ENCODE measurements at places on chromosomes 4 and X.
A peak's percentile ranks its signal among the peaks of the same experiment; 100 is the strongest.

- DNase-seq = no peak
These were observed 689 bp upstream of the OGT start for GRCh38 chrX:71532078-71532752.

DNA sequence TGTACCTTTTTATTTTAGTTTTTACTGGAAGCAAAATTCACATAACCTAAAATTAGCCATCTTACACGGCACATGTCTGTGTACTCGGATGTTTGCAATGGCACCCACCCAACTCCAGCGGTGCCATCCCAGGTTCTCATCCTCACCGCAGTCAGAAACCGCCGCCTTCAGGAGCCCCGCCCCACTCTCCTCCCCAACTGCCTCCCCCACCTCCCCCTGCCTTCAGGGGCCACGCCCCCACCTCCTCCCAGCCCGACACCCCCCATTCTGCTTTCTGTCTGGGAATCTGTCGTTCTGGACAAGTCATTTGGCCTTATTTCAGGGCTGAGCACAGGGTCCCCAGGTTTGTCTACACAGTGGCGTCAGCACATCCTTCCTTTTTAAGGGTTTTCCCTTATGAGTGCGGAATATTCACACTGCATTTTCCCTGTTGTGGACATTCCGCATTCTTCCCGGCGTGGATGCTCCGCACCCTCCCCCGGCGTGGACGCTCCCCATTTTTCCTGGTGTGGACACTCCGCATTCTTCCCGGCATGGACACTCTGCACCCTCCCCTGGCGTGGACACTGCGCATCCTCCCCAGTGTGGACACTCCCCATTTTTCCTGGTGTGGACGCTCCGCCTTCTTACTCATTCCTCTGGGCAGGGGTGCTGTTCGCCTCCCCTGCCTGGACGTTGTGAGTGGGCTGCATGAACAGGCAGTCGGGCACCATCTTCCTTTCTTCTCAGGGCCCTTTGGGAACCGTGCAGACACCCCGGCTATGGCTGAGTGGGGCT, 135.4 kb upstream of the NKX1-1 start:
- no peak for DNase-seq

- DNase-seq = no peak
These were observed 519.9 kb downstream of the IL15 start for GRCh38 chr4:142156256-142156655.

- no peak for DNase-seq
These were observed 38.2 kb downstream of the CHST7 start for GRCh38 chrX:46611658-46612362.

DNA sequence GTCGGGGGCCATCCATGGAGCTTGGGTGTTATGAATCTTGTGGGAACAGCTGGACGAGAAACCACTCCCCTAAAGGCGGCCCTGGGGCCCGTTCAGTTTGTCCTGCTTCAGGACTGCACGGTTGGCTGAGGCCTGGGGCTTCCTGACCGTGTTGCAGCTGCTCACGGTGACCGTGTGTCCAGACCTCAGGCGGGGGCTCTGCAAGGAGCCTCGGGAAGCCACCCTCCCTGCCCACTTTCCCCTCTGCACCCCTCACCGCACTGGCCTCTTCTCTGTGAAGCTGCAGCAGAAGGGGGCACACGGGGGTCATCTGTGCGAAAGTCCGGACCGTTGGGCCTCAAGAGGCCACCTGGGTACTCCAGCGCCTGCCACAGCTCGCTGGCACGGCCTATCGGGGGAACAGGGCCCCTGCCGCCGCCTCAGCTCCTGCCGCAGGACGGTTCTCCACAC, 29.4 kb downstream of the UVSSA start:
- DNase-seq = no peak

- no peak for DNase-seq
These were observed 11.3 kb upstream of the ANOS1 start for GRCh38 chrX:8743126-8743732.

GRCh38 chr4:38943343-38943742, 75.7 kb downstream of the FAM114A1 start:
- DNase-seq = no peak

DNA sequence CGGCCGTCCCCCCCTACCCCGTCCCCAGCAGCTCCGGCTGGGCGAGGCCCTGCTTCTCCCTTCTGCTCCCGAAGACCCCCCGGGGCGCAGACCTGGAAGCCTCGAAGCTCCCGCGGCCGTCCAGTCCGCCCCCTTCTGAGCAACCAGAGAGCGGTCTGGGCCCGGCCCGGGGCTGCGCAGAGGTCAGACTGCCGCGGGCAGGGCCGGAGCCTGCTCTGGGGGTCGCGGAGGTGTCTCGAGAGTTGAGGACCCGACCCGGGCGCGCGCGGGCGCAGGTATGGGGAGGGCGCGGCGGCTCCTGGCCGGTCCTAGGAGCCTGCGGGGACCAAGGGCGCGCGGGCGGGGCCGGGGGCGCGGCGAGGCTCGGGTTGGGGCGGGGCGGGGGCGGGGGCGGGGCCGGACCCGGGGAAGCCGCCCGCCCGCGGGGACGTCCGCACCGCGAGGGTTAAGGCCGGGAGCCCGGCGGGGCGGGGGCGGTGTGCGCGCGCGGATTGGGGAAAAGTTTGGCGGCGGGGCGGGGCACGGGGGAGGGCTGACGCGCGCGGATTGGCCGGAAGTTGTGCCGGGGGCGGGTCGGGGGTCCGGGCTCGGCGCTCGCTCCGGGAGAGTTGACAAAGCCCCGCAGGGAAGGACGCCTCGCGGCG, at the start of gene FGFRL1:
FGFRL1 (plus strand) TSS at position 605 of the 644 bp plus-strand sequence. CDS start 860 bp downstream, outside the sequence.
- DNase-seq = peak; percentile 45

DNA sequence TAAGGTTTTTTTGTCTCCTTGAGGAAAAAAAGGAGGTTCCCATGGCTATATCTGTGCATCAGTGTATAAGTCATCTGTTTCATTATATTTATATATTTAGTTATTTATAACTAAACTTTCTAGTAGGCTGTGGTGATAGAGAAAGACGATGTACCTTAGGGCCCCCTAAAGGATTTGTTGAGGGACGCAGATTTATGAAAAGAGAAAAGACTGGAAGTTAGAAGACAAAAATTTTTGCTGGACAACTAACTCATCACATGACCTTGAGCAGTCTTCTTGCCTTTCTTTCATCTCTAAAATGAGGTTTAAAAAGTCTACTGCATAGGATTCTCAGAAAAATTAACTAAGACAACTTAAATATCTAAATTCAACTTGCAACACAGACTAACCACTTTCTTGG, 6.1 kb downstream of the GASK1B start:
- DNase-seq = no peak

DNA sequence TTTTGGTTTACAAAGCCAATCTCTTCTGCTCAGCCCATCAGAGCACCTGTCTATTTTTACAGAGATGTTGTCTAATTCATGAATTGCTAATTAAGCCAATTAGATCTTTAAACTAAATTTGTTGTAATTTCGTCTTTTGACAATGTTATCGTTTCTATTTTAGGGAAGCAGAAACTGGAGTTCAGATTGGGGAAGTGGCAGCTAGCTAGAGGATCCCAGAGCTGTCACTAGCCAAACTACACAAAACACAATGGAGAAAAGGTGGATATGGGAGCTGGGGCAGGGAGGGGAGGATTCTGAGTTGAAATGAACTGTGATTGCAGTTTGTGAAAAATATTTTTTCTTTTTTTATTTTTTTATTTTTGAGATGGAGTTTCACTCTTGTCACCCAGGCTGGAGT, 35.8 kb downstream of the CASP3 start:
- DNase-seq = no peak

- no peak for DNase-seq
These were observed 79.4 kb downstream of the CEP135 start for GRCh38 chr4:56028165-56028564.

DNA sequence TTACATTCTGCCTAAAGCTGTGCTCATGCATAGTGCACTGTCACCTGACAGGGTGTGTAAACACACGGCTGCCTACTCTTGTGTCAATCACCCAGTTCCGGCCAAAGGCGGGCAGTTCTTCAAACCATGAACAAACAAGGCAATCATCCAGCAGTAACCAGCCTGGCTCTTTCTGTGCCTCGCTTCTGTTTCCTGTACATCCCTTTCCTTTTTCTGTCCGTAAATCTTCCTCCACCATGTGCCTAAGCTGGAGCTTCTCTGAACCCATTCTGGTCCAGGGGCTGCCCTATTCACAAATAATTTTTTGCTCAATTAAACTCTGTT, 60.8 kb upstream of the CBR4 start:
- DNase-seq = no peak

DNA sequence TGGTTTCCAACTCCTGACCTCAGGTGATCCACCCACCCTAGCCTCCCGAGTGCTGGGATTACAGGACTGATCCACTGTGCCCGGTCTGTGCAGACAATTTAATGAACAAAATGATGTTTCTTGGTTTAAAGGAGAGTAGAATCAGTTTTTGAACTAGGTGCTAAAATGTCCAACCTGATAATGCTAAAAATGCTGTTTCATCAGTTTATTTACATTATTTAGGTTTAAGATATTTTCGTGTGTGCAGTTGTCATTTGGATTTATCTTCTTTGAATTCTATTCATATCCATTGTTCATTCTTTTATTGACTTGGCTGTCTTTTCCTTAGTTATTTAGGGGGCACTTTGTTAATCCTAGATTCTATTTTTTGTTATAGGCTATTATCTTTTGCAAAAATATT, 18.0 kb upstream of the GABRB1 start:
- no peak for DNase-seq

DNA sequence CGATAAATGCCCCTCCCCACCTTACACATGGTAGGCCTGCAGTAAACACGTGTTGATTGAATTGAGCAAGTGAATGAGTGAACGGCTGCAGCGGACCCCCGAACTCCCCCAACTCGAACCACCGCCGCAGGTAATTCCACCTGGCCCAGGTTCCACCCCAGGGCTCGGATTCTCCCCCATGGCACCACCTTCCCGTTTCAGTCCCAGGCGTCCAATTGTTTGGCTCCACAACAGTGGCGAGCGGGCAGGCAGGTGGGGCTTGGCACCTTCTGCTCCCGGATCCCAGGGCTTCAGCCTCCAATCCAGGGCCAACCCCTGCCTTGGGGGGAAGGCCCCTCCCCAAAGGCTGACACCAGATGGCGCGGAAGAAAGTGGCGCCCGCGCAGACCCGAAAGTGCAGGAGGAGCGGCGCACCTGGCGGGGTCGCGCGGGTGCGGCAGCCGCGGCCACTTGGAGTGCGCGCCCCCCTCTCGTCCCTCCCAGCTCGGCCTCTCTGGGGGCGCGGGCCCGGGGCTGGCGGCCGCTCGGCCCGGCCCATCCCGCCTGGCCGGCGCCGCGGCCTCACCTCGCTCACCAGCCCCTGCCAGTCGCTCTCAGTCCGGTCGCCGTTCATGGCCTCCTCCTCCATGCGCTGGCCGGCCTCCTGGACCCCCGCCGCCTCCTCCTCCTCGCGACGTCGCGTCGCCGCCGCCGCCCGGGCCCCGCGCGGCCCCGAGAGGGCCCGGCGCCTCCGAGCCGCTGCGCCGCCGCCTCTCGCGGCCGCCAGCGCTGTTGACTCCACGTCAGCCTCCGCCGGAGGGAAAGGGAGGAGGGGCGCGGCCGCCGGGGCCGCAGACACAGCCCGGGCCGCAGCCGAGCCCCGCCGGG, at the start of gene CCDC149:
CCDC149 (minus strand) TSS at position 791 of the 867 bp plus-strand sequence; CDS start at position 613, 178 bp downstream.
- peak; percentile 34 for DNase-seq

GRCh38 chr4:52950226-52950625, 88.1 kb downstream of the RASL11B start:
- DNase-seq = no peak

DNA sequence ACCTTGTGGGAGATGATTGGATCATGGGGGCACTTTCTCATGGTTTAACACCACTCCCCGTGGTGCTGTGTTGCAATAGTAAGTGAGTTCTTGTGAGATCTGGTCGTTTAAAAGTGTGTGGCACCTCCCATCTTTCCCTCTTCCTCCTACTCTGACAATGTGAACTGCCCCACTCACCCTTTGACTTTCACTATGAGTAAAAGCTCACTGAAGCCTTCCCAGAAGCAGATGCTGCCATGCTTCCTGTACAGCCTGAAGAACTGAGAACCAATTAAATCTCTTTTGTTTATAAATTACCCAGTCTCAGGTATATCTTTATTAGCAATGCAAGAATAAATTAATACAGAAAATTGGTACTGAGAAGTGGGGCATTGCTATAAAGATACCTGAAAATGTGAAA, 509.6 kb upstream of the CT83 start:
- no peak for DNase-seq

- no peak for DNase-seq
These were observed 17.6 kb downstream of the WFS1 start for GRCh38 chr4:6287017-6287788.

DNA sequence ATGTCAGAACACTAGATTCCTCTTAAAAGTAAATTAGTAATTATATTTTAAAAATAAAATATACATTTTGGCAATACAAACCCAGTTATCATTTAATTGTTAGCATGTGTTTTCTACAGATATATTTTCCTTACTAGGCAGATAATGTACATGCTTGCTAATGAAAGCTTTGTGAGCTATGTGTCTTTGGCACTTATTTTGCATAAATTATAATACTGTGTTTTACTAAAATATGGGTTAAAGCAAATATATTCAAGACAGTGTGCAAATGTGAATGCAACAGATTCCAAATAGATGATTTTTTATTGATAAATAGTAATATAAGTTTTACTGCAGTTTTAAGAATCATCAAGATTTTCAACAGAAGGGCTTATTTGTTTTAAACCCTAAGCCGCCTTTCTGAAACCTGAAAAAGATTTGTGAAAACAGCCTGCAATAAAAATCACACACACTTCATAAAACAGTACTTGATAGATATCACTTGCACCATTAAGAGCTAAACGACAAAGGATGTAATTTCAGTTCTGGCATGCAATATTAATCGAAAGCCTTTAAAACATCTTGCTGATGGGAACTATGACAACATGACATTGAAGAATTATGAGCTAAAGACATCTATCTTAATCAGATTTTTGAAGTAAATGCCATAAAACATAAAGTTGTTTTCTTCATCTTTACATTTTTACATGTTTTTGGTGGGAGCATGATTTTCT, 333.3 kb downstream of the DCTD start:
- DNase-seq = no peak

DNA sequence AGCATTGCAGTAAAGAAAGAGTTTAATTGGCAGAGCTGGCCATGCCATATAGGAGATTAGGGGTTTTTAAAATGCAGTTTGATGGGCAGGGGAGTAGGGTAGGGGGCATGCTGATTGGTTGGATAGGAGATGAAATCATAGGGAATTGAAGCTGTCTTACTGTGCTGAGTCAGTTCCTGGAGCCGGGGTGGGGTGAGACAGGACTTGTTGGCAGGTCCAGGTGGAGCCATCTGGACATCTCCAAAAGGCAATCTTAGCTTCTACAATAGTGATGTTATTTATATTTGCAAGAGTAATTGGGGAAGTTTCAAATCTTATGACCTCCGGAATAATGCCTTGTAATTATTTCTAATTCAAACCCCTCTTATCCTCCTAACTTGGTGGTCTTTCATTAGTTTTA, 32.4 kb upstream of the PGM2 start:
- no peak for DNase-seq

GRCh38 chr4:122781486-122781885, 45.1 kb upstream of the FGF2 start:
- DNase-seq = no peak

- DNase-seq = no peak
These were observed 2.2 kb upstream of the SFRP2 start for GRCh38 chr4:153790962-153791551.

- DNase-seq = no peak
These were observed 23.3 kb upstream of the MAGEA11 start for GRCh38 chrX:149688552-149688951.
